ENCODE measurements at places on chromosomes 1 and 21.

GRCh38 chr1:7060745-7061144 lies 275.5 kb downstream of the CAMTA1 start:
- no peak for DNase-seq

- DNase-seq = no peak
Observed at GRCh38 chr1:195971589-195971988, 636.7 kb downstream of the KCNT2 start.

GRCh38 chr21:41283211-41283818 lies 33.3 kb upstream of the FAM3B start:
- DNase-seq = peak; percentile 79

GRCh38 chr21:21018821-21019220 lies 20.6 kb downstream of the NCAM2 start:
- DNase-seq = no peak

DNA sequence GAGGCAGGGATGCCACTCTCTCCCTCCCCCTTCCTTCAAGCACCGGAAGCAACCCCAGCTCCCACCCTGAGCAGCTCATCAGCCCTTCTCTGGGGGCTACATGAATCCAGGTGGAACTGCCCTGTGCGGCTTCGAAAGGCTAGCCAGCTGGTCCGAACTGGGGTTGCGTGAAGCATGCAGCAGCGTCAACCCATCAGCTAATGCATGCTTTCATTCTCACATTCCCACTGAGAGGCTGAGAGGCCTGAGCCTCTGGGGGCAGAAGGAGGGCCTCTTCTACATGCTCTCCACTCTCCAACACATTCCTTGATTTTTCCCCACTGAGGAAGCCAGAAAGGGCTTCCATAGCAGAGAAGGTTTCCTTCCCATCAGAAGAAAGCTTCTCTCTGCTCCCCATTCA lies 5.6 kb downstream of the RXRG start:
- DNase-seq = no peak

- peak; percentile 10 for DNase-seq
Observed at GRCh38 chr21:16308269-16308668, 578.5 kb downstream of the USP25 start.

DNA sequence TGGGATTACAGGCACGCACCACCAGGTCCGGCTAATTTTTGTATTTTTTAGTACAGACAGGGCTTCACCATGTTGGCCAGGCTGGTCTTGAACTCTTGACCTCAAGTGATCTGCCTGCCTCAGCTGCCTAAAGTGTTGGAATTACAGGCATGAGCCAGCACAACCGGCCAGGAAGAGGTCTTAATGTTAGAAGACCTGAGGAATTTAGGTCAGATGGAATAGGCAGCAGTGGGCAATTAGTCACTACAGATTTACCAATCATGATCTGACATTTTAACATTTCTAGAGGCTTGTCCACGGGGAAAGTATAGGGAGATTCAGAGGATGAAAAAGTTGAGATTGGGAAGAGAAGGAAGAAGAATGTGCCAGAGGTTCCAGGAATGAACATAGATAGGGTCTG lies 8.9 kb upstream of the APP start:
- no peak for DNase-seq

All from GM20000 (cell line).